ENCODE measurements at places on chromosomes 16 and 17.

DNA sequence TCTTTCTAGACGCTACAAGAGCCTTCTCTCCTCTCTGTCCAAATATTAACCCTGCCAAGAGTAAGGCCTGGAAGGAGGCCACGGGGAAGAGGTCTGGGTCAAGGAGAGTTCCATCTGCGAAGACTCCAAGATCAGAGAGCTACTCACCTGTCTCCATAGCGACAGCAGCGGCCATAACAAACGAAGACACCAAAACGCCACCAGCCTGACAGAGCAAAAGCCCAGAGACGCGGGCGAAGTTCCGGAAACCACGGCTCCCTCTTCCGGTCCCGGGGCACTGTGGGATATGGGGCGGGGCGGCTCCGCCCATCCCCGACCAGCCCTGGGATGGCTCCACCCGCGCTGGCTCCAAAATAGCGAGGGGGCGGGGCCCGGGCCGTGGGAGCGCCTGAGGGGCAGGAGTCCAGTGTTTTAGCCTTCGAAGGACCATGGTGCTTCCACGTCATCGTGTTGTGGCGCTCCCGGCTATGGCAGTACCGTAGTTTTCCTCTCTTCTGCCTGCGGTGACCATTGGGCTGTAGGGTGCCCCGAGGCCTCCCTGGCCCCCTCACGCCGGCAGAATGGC, at the start of the genes C17orf100 and MED31:
Gene C17orf100 (plus strand): TSS at position 409 of the 565 bp plus-strand sequence. CDS start 152 bp downstream, at position 561.
Gene MED31 (minus strand): TSS at position 252 of the 565 bp plus-strand sequence. CDS start 77 bp downstream, at position 175.
- DNase-seq = peak; percentile 97
- H3K27ac ChIP-seq = peak within 1 kb of the TSS; percentile 94
- H3K4me3 ChIP-seq = peak within 1 kb of the TSS; percentile 88
- peaks cover 25% of the 10 kb centered on the region for H3K4me1 ChIP-seq
- H3K27me3 ChIP-seq = peaks cover 12% of the 10 kb centered on the region

GRCh38 chr17:77581480-77581879, 377.0 kb upstream of the TNRC6C start:
- H3K4me1 ChIP-seq = no peaks in the 10 kb centered on the region
- no peak overlapping the region for H3K4me3 ChIP-seq
- no peak overlapping the region for H3K27ac ChIP-seq
- no peaks in the 10 kb centered on the region for H3K36me3 ChIP-seq

GRCh38 chr16:66580605-66581209, 1.4 kb downstream of the CMTM2 start:
- peaks cover 19% of the 10 kb centered on the region for H3K4me1 ChIP-seq
- H3K36me3 ChIP-seq = no peaks in the 10 kb centered on the region
- 0 out of 2 replicates have a peak overlapping the region, but pooled peaks have one; percentile 6 for H3K27ac ChIP-seq
- peak; percentile 82 for DNase-seq

DNA sequence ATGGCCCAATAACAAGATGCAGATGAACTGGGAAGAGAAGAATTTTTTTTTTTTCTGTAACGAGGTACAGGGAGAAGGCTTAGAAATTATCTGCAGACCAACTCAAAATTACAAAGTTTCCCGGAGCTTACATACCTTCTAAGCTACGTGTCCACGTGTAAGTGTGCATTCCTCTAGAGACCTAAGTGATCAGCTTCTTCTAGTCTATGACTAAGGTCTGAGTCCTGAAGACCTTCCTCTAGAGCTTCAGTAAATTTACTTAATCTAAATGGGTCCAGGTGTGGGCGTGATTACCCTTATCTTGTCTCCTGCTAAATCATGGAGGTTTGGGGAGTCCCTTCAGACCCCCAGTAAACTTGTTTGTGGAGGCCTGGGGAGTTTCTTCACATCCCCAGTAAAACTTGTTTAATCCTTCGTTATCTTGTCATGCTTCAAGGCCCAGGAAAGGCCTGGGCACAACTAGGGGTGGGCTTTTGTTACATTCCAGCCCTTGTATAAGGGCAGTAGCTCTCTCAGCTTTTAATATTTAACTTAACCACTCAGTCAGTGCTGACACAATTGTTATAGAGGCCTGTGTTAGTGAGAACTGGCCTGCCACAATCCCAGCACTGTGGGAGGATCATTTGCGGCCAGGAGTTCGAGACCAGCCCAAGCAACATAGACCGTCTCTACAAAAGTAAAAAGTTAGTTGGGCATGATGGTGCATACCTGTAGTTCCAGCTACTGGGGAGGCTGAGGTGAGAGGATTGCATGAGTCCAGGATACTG, 342.3 kb downstream of the SNX29 start:
- no peak overlapping the region for H3K4me3 ChIP-seq
- no peaks in the 10 kb centered on the region for H3K27me3 ChIP-seq
- peaks cover 16% of the 10 kb centered on the region for H3K4me1 ChIP-seq
- DNase-seq = peak; percentile 18

DNA sequence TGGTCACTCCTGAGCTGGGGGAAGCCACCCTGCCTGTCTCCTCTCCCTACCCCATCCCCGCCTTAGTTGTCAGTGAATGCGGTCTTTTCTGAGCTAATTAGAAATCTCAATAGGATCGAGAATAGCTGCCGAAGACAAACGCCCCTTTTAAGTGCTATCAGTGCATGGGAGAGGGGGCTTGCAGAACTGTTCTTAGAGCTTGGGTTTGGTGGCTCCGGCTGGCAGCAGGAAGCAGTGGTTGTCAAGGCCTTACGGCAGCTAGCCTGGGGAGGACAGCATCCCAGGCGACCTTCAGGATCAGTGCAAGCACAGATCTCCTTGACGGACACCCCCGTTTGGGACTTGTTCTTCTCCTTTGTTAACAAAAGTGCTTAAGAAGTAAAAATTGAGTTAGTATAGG, 195.1 kb downstream of the CCDC182 start:
- H3K4me1 ChIP-seq = no peaks in the 10 kb centered on the region
- no peak overlapping the region for H3K27ac ChIP-seq
- H3K27me3 ChIP-seq = no peaks in the 10 kb centered on the region

- H3K4me1 ChIP-seq = peaks cover 21% of the 10 kb centered on the region
- no peaks in the 10 kb centered on the region for H3K36me3 ChIP-seq
- H3K4me3 ChIP-seq = no peak overlapping the region
- peak; percentile 77 for DNase-seq
- H3K27ac ChIP-seq = peak overlapping the region; percentile 41
- H3K27me3 ChIP-seq = no peaks in the 10 kb centered on the region
Measured at GRCh38 chr17:76524598-76525512, 12.7 kb downstream of the CYGB start.

DNA sequence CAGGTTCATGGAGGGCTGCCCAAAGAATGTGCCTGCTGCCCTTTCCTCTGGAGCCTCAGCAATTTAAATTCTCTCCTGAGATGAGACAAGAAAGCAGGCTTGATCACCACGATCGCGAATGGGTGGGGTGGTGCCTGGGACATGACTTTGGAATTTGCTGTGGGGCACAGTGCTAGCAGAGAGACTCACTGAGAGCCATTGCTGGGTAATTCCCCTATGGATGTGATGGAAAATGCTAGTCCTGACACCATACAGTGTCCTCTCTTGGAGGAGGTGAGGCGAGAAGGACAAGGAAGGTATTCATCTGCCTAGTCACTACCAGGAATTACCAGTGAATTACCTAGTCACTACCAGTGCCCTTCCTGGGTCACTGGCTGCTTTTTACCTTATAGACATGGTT, 15.5 kb downstream of the FAM20A start:
- H3K27me3 ChIP-seq = no peaks in the 10 kb centered on the region
- peak; percentile 51 for DNase-seq
- no peak overlapping the region for H3K4me3 ChIP-seq
- H3K27ac ChIP-seq = no peak overlapping the region
- H3K36me3 ChIP-seq = no peaks in the 10 kb centered on the region

- no peak overlapping the region for H3K4me3 ChIP-seq
- no peaks in the 10 kb centered on the region for H3K4me1 ChIP-seq
- H3K36me3 ChIP-seq = no peaks in the 10 kb centered on the region
- no peak overlapping the region for H3K27ac ChIP-seq
- peak; percentile 59 for DNase-seq
Measured at GRCh38 chr16:49350265-49351095, 23.1 kb upstream of the C16orf78 start.

- H3K4me3 ChIP-seq = no peak overlapping the region
- peaks cover 41% of the 10 kb centered on the region for H3K4me1 ChIP-seq
- no peaks in the 10 kb centered on the region for H3K36me3 ChIP-seq
- H3K27me3 ChIP-seq = no peaks in the 10 kb centered on the region
- peak; percentile 24 for DNase-seq
Measured at GRCh38 chr16:67457611-67458010, 23.3 kb downstream of the ATP6V0D1 start.

DNA sequence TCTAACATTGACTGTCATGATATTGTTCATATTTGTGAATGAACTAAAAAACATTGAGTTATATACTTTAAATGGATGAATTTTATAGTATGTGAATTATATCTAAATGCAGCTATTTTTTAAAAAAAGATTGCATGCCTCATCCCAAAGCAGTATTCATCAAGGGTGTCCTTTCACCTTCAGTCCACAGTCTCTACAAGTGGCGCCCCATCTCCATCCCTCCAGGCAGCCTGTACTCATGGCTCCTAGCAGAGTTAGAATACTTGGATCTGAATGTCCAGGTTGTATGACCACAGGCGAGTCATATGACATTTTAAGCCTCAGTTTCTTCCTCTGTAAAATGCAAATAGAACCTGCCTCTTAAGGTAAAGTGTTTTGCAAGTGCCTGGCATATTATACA, 69.8 kb downstream of the TMEM100 start:
- no peak overlapping the region for H3K4me3 ChIP-seq
- H3K4me1 ChIP-seq = no peaks in the 10 kb centered on the region
- H3K27me3 ChIP-seq = no peaks in the 10 kb centered on the region

DNA sequence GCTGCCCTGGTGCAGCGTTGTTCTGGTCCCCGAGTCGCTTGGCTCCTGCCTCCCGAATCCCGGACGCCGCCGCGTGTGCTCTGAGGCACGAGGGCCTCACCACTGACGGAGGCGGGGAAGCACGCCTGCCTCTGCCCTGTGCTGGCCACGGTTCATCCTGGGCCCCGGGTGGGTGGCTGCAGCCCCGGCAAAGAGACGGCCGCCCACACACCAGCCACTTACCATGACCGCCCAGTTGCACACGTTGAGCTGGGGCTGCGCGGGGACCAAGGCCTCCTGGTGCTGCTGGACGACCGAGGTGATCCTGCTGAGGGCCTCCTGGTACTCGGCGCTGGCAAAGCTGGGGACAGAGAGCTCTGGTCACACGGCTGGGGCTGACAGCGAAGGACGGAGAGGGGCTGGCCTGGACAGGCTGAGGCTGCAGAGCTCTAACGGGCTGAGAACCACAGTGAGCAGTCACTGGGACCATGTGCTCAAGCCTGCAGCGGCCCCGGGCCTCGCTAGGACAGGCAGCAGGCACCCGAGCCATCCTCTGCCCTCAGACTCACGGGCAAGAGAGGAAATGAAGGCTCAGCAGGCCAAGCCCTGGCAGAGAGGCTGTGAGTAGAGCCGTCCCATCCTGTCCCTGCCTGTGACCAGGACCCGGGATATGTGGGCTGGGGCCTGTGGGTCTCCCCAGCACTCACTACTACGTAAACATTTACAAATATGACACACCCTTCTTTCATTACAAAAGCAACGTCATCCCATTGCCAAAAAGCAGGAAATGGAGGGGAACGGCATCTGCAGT, 6.3 kb upstream of the APRT start:
- H3K36me3 ChIP-seq = no peaks in the 10 kb centered on the region
- H3K4me1 ChIP-seq = no peaks in the 10 kb centered on the region
- H3K27me3 ChIP-seq = no peaks in the 10 kb centered on the region

DNA sequence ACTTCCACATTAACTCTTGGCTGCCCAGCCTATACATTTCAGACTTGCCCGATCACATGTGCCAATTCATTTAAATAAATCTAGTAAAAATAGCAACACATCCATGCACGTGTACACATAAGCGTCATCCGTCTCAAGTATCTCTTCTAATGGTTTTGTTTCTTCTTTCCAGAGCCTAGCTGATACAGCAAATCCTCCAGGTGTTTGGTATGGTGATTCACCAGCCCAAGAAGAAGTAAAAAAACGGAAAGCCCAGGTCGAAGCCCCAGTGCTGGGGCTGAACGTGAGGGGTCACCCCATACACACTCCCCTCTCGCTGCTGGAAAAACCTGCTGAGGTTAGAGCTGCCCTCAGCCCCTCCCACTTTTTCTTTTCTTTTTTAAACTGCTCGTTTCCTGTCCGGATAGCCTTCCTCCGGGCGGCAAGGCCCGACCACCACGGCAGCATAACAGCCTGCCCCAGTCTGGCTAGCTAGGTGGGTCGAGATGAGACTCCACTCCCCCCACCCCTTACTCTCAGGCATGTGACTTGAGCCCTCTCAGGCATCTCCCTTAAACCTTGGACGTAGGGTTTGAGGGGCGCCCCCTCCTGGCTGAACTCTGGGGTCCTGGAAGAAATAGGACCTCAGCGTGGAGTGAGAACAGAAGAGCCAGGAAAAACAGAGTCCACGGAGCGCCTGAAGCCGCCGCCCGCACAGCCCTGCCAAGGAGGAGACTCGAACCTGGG, 13.9 kb upstream of the OR1F1 start:
- H3K4me3 ChIP-seq = no peak overlapping the region
- no peak overlapping the region for H3K27ac ChIP-seq
- peaks cover 80% of the 10 kb centered on the region for H3K27me3 ChIP-seq

Data from GM23248 (cell line).